ENCODE measurements at places on chromosomes 12 and 14.

- DNase-seq: no peak
These were observed 78.0 kb upstream of the FAR2 start for GRCh38 chr12:29071099-29071498.

GRCh38 chr12:13128291-13128965, 25.0 kb upstream of the GSG1 start:
- DNase-seq: no peak

- no peak for DNase-seq
These were observed 306.3 kb upstream of the FLRT2 start for GRCh38 chr14:85223667-85224066.

DNA sequence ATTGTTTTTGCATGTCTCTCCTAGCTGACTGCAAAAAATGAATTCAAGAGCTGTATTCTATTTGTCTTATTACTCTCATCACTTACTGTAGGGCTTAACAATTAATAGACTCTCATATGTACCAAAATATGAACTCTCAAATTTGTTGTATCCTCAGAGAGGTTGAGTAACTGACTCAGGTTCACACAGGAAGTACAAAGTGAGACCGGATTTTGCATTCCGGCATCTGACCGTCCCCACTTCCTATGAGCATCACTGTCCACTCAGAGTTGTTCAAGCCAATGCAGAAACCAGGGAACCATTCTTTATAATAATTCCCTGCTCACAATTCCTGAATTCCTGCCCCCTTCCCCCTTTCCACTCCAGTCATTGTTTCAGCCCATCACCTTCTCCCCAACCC, 113.3 kb upstream of the AMIGO2 start:
- no peak for DNase-seq

GRCh38 chr12:68335462-68335861, 3.3 kb upstream of the MDM1 start:
- DNase-seq: no peak

- DNase-seq: no peak
These were observed 59.2 kb upstream of the TSPAN8 start for GRCh38 chr12:71216725-71217579.

- DNase-seq: no peak
These were observed 81.4 kb downstream of the ACTN1 start for GRCh38 chr14:68897559-68898155.

DNA sequence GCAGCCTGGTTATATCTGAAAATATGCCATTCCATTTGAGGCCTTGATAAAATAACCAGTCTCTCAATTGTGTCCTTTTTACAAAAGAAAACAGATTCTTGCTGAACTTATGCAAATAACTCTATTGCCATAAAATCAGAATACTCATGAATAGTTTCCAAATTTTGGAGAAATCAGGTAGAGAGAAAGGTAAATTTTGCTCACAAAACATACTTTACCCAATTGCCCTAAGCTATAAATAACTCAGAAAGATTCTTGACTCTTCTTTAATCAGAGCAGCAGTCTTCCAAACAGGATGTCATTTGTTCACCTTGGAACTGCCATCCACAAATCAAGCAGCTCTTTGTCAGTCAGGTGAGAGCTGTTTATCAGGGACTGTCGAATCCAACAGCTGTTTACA, 12.6 kb downstream of the ZNF26 start:
- DNase-seq: no peak

DNA sequence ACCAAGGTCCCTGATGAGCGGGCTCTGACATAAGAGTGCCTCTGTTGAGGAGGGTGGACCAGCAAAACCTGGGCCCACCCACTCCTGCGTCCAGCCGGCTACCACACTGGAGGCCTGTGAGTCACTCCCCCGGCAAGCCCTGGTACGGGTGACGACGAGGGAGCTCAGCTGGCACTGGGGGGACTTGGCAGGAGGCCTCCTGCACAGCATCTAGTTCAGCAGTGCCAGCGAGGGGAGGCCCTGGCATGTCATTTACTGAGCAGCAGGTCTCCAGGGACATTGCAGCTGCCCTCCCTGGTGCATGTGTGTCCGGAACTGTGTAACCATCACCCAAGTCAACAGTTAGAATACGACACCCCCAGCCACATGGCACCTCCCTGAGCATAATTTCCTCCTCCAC, 24.4 kb downstream of the CD9 start:
- no peak for DNase-seq

GRCh38 chr14:64707661-64708060, 3.4 kb downstream of the PLEKHG3 start:
- DNase-seq: no peak

- no peak for DNase-seq
These were observed 6.9 kb downstream of the SHMT2 start for GRCh38 chr12:57236201-57236924.

DNA sequence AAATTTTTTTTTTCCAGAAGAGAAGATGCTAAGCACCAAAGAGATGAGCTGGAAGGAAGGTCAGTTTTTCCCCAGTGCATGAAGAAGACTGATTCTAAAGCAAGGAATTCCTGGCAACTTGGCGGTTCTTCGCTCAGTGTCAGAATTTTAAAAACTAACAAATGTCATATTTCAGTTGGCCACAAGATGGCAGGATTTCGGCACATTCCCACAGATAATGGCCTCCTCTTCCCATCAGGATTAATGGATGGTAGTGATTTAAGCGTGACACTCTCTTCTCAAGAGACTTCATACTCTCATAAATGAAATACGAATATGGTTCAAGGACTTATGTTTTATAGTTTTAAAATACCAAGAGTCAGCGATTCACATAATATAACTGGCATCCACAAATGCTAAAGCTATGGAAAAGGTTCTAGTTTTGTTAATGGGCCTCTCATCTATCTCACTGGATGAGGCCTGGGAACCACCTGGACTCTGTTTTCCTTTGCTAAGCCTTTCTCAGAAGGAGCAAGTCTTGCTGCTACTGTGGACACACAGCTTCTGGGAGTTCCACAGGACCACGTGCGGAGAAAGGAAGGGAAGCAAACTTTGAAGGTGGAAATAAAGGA, 46.1 kb upstream of the PTPRO start:
- DNase-seq: peak; percentile 26

DNA sequence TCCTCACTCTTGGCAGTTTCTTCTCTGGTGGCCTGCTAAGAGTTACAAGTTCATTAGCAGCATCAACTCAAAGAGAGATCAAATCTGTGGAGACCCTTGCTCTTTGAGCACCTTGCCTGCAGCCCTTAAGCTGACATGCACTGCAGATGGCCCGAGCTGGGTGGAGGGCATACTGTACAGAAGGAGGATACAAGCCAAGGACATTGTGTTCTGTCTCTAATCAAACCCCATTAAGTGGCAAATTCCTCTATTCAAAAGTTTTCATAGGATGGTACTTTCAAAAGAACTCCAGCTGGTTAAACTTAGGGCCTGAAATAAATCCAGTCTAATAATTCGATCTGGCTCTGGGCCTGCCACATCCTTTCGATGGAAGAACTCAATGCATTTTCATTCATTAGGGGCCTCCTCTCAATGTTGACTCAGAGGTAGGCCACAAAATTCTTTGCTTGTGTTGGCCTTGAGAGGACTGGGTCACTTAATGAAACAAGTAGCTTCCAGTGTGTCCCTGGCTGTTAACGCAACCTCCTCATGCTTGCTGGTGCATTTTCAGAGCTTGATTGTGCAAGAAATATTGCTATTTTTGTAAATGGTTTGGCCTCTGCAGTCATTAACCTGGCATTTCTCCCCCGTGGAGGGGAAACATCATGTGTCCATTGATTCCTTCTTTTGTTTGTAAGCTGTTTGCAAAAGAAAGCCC, 318.2 kb downstream of the NUAK1 start:
- DNase-seq: no peak

- DNase-seq: no peak
These were observed 465.4 kb upstream of the FBXO33 start for GRCh38 chr14:39897657-39898056.

DNA sequence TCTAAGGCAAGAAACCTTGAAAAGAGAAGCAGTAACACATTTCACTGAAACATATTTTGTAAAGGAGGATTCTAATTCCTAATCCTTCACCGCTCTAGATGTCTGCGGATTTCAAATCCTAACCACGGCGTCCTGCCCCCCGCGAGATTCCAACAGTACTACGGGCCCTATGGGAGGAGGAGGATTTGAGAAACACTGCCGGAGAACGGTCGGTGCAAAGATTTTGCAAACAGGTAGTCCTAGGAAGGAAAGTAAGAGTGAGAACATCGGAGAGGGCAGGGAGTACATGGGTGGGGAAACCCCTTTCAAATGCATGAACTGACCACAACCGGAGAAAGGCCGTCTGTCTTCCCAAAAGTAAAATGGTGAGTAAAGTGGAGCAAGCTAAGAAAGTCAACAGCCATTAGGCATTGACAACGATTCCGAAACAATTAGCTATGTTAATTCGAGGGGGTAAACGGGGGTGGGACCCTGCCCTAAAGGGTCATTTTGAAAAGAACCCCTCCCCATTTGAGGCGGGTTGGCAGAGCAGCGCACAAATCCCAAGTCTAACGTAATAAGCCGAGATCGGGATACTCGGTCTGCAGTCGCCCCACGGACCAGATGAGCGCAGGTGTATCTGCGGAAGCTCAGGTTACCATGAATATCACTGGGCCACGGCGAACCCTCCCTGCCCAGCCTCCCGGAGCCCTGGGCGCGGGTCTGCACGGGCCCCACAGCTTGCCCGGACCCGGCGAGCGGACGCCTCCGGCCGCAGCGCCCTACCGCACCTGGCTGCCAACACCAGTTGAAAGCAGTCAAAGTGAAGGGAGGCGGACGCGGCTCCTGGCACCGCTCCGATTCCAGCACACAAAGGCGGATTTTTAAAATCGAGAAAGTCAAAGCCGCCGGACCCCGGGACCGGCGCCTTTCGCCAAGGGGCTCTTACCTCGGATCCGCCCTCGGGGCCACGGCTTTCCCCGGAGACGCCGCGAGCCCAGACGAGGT, 662 bp downstream of the EPS8 start:
- DNase-seq: no peak

- DNase-seq: no peak
These were observed 201.2 kb downstream of the ANO4 start for GRCh38 chr12:100995771-100996170.

- no peak for DNase-seq
These were observed 20.6 kb downstream of the MAPK1IP1L start for GRCh38 chr14:55071870-55072640.

DNA sequence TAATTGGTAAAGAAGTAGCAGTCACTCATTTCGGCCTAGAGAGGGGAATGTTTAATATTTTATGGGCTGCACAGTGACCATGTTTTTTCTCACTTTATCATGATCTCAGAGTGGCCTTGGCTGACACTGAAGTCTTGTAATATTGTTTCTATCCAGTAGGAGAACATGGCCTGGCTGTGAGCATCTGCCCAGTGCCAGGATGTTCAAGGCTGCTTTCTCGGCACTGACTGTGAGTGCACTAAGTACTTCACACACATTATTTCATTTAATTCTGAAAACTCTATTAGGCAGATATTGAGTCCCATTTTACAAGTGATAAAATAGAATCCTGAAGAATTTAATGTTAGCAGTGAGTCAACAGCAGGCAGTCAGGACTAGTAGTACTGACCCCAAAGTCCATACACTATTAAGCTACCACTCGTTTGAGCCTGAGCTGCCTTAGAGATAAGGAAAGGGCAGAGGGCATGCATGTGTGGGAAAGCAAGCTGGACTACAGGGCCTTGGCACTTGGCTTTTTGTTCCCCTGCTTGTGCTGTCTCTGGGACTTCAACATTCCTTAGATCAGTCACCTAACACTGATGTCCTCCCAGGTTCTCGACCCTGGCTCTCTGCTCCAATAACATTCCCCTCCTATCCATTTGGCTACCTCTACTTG, 42.2 kb upstream of the APPL2 start:
- DNase-seq: no peak

DNA sequence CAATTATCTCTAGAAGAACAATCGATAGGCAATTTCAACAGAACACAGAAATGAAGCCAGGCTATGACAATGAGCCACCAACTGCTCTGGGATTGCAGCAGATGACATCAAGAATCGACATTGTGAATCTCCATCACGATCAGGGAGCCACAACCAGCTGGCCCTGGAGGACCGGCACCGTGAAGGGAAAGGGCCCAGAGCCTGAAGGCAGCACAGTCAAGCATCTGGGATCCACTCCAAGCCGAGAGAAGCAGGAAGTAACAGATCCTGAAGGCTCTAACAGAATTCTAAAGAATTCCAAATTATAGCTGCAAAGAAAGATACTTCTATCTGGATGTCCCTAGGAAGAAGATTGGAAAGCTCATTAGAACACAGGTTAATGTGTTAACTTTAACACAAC, 61.0 kb downstream of the LRRC74A start:
- no peak for DNase-seq

DNA sequence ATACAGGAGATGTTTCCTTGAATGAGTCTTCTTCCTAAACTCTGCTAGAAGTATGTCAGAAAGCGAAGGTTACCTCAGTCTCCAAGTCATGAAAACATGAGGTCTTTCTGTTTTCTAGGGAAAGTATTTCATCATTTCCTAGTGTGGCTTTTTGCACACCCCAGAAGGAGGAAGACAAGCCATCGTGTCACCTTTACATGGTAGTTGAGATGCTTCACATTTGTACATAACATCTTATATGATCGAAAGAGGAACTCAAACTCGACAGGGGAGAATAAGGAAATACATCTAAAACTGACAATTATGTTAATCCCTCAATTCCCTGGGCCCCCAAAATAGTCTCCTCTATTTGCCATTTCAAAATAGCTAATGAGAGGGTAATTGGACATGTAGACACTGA, 214.1 kb upstream of the PLEKHG7 start:
- no peak for DNase-seq

- DNase-seq: no peak
These were observed 159.8 kb downstream of the RPAP3 start for GRCh38 chr12:47545938-47546609.

- no peak for DNase-seq
These were observed 48.7 kb upstream of the BCL11B start for GRCh38 chr14:99320621-99321235.

GRCh38 chr12:111112311-111113098, 192.1 kb upstream of the MYL2 start:
- no peak for DNase-seq

DNA sequence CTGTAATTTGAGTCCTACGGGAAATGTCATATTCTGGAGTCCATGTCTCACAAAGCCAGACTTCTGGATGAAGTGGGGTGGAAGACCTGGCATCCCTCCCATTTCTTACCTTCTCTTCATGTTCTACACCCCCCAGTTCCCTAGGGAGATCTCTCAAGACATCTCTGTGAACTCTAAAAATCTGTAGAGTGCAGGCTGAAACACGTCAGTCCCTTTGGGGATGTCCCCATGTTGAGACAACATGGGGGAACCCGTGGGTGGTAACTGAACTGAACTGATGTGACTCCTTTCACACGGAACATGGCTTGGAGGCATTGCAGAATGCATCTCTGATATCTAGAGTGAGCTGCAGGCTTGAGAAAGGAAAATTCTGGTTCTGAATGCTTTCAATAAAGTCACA, 15.2 kb downstream of the SERPINA12 start:
- no peak for DNase-seq

Measured in NCI-H187 treated with DMSO at 0.1 percent for 48 hours (cell line).